Chondrocyte (in vitro differentiated cells): ENCODE measurements at places on chromosomes 3 and 15. TPM values are rescaled to one million over a fixed set of nuclear protein-coding genes. Genes with fewer than 3 reads are reported as not detected.
A peak's percentile ranks its signal among the peaks of the same experiment; 100 is the strongest.

SLC22A14 gene
- total RNA-seq = 0.62 to 1.2 TPM (median 0.75 TPM) in 3 replicates

SEMA3G gene
- total RNA-seq = 0.17 TPM in 1 of 3 replicates, not detected in the others

DNA sequence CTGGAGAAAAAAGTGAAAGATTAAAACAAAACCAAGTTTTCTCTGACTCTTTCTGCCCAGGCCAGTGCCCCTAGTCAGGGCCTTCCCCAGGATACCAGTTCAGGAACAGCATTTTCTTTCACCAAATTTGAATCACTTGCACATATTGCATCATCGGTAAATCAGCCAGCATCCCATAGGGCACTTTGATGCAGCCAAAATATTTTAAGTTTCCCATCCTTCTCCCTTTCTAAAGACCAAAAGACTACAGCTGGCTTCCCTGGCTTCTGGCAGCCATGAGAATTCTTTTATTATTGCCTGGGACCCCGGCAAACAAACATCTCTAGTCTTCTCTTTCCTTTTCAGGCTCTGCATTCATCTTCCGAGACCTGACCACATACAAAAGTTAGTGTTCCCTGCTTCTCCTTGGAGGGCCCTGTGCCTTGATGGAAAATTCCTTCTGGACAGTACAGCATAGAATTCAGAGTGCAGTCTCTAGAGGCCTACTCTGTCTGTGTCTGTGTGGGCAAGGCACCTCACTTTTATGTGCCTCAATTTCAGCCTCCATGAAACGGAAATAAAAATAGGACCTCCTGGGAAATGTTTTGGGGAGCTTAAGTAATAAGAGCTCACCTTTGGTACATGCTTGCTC lies 348.0 kb downstream of the VPS13C start:
- H3K4me3 ChIP-seq = no peak overlapping the region
- no peak for DNase-seq
- no peaks in the 10 kb centered on the region for H3K36me3 ChIP-seq

DNA sequence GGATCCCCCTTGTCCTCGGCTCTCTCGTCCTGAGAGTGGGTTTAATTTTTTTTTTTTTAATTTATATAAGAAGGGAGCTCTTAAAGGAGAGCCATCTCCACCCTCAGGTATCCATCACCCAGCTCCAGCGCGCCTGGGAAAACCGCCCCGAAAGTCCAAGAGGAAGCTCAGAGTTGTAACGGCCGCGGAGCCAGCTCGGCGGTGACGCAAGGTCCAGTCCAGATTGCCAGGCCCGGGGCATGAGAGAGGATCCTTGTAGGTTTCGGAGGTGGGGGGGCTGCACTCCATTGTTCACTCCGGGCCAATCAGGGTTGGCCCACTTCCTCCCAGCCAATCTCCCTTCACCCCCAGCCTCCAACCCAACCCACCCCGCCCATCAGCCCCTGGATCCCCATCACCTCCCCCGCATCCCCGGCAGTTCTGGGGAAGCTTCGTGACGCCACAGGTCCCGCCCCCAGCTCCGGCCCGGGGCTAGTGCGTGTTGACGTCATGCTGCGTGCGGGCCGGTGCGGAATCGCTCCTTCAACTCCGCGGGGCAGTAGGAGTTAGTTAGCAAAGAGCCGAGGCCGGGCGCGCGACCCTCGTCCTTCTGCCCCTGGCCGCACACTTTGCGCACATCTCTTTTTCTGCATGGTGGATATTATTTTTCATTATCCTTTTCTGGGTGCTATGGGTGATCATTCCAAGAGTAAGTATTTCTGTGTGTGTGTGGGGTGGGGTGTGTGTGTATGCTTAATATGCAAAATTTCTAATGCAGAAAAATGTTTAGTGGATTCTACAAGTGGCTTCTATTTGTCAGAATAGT lies at the start of gene ISL2:
Gene ISL2 (plus strand): TSS at position 520 of the 805 bp plus-strand sequence. CDS start 111 bp downstream, at position 631.
- peaks cover 6% of the 10 kb centered on the region for H3K36me3 ChIP-seq
- peaks cover 40% of the 10 kb centered on the region for H3K4me1 ChIP-seq
- peaks cover 63% of the 10 kb centered on the region for H3K27me3 ChIP-seq
- no peak for DNase-seq
- peak within 1 kb of the TSS; percentile 20 for H3K27ac ChIP-seq

GRCh38 chr3:149726716-149727407 lies 25.4 kb downstream of the COMMD2 start:
- no peak overlapping the region for H3K27ac ChIP-seq
- H3K4me3 ChIP-seq = no peak overlapping the region
- no peak for DNase-seq

- H3K4me1 ChIP-seq = peaks cover 4% of the 10 kb centered on the region
- H3K27me3 ChIP-seq = peaks cover 2% of the 10 kb centered on the region
- no peak overlapping the region for H3K27ac ChIP-seq
- H3K4me3 ChIP-seq = no peak overlapping the region
- no peaks in the 10 kb centered on the region for H3K36me3 ChIP-seq
These were observed 595.1 kb downstream of the TUSC7 start for GRCh38 chr3:117304681-117305080.

GRCh38 chr15:79296583-79296982 lies 14.1 kb downstream of the ANKRD34C start:
- H3K36me3 ChIP-seq = no peaks in the 10 kb centered on the region
- H3K27me3 ChIP-seq = peaks cover 55% of the 10 kb centered on the region
- H3K4me1 ChIP-seq = no peaks in the 10 kb centered on the region
- DNase-seq = no peak

DNA sequence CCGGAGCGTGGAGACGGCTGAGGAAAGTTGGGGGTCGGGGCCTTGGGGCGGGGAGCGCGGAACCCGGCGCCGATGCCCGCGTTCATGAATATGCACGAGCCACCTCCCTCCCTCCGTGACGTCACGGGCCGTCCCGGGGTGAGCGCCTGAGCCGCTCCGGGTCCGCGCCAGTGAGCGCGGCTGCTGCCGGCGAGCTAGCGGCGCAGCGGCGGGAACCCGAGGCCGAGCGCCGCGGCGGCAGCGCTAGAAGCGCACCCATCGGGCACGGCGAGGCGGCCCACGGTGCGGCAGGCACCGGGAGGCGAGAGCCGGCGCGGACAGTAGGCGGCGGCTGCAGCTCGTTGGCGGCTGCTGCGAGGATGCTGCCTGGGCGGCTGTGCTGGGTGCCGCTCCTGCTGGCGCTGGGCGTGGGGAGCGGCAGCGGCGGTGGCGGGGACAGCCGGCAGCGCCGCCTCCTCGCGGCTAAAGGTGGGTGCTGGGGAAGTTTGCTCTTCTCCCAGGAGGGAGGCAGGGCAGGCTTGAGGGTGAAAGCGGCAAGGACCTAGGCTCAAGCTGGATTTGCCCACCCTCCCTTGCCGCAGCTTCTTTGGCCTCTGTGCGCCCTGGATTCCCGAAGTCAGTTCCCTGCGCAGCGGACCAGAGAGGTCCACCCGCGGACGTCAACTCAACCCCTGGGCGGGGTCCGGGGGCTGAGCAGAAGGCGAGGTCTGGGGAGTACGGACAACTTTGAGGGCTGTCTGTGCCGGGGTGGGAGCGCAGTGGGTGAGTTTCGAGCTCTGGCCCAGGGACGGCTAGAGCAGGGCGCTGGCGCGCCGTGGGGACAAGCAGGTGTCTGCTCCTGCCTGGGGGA lies at the start of gene CLSTN2:
Gene CLSTN2 (plus strand): TSS at position 170 of the 850 bp plus-strand sequence.
- H3K27ac ChIP-seq = peak within 1 kb of the TSS; percentile 66
- peak within 1 kb of the TSS; percentile 89 for H3K4me3 ChIP-seq
- DNase-seq = no peak
- no peaks in the 10 kb centered on the region for H3K36me3 ChIP-seq

- DNase-seq = no peak
- no peaks in the 10 kb centered on the region for H3K27me3 ChIP-seq
- peak overlapping the region; percentile 99 for H3K27ac ChIP-seq
- H3K4me1 ChIP-seq = peaks cover 83% of the 10 kb centered on the region
- no peaks in the 10 kb centered on the region for H3K36me3 ChIP-seq
These were observed 67.4 kb downstream of the XXYLT1 start for GRCh38 chr3:195203606-195204005.

DNA sequence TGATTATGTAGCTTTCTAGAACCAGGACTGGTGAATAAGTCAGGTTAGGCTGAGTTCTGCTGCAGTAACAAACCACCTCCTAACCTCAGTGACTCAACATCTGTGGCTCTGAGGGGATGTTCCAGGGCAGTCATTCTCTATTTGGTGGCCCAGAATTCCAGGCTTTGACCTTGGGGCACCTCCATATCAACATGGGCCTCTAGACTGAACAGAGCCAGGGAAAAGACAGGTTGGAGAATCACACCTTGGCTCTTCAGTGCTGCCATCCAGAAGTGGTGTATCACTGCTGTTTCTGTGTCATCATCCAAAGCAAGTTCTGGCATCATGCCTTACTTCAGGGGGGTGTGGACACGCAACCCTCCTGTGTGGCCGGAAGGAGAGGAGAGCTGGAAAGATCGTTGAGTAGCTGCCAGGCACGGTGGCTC lies 15.3 kb downstream of the ZBTB47 start:
- H3K27me3 ChIP-seq = no peaks in the 10 kb centered on the region
- no peaks in the 10 kb centered on the region for H3K36me3 ChIP-seq
- peaks cover 4% of the 10 kb centered on the region for H3K4me1 ChIP-seq
